ENCODE measurements at places on chromosomes 5 and 9.
A peak's percentile ranks its signal among the peaks of the same experiment; 100 is the strongest.

GRCh38 chr5:122454541-122454940 is 142.5 kb downstream of the SNCAIP start:
- no peak for DNase-seq

- DNase-seq = no peak
These were observed 53.8 kb downstream of the NR2F1 start for GRCh38 chr5:93636837-93637236.

GRCh38 chr5:124889850-124890249 is 143.4 kb upstream of the ZNF608 start:
- no peak for DNase-seq

DNA sequence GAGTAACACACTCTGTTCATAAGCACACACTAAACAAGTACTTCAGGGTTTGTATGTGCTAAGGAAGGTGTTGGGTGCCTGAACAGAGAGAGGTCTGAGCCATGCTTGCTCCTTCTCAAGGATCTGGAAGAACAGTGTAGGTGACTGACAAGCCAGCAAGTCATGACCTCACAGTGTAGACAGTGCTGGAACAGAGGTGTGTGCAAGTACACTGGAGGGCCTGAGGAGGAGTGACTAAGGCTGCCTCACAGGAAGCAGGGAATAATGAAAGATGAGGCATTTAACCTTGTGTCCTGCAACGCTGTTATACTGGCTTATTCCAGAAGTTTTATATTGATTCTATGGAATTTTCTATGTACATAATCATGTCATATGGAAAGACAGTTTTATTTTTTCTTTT is 83.9 kb downstream of the TMEM174 start:
- DNase-seq = no peak

DNA sequence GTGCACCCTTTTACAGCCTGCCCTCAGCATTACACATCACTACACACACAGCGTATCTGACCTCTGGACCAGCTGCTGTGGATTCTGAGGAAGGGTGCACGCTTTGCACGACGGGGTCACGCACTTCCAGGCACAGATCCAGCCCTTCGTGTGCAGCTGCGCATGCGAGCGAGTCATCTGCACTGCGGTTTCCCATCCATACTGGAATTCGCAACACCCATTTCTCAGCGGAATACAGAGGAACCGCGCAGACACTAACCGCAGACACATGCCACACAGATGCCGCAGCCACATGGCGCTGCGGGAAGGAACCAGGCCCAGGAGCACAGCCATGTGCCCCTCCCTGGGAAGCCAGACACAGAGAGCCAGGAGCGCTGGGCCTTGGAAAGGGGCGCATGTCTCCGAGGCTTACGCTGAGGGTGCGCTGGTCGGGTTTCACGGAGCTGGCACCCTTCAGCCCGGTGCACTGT is 43.5 kb downstream of the PNPLA7 start:
- no peak for DNase-seq

GRCh38 chr5:158068964-158069363 is 210.0 kb upstream of the CLINT1 start:
- no peak for DNase-seq

DNA sequence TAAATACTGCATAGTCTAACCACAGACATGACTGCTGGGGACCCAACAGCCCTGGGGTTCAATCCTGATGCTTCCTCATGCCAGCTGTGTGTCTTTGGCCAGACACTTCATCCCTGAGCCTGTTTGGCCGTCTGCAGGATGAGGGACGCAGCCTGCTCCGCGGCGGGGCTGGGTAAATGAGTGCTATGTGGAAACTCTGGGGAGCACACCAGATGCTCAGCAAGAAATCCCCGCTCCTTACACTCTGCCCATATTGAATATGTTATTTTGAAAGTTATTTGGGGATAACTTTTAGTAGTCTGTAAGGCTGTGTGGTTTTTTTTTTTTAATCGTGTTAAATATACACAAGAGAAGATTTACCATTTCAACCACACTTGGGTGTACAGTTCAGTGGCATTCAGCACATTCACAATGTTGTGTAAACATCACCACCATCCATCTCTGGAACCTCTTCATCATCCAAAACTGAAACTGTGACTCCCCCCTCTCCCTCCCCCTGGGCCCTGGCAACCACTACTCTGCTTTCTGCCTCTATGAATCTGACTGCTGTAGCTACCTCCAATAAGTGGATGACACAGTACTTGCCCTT is 42.7 kb downstream of the SH3PXD2B start:
- DNase-seq = no peak

DNA sequence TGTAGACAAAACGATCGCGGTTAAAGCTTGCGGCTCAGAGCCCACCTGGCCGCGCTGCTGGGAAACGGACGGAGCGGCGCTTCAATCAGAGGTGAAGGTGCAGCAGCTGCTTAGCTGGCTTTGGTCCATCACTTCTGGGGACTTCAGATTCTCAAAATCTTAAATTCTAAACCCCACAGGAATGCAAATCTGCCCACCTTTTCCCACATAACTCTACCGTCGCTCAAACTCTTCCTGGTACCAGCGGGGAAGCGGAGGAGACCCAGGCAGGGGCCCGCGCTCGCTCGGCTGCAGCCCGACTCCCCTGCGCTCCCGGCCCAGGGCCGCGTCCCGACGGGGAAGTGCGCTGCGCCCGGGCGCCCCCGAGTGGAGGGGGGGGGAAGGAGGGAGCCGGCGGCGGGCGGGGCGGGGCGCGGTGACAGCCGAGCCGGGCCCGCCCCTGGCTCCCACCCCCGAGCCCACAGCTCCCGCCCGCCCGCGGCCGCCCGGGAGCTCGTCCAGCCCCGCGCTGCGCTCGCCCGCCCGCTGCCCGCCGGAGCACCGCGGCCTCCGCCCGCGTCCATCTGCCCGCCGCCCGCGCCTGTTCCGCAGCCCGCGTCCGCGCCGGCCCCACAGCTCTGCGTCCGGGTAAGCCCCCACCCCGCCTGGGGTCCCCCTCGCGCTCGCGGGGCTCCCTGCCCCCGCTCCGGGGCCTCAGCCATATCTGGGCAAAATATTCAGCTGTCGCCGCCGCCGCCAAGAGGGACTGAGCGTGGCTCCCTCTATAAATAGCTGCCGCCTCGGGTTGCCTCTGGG is at the start of gene TMOD1:
TSS of gene TMOD1 (plus strand) at position 490 of the 795 bp plus-strand sequence. CDS start 22,523 bp downstream, outside the sequence.
- peak; percentile 39 for DNase-seq

DNA sequence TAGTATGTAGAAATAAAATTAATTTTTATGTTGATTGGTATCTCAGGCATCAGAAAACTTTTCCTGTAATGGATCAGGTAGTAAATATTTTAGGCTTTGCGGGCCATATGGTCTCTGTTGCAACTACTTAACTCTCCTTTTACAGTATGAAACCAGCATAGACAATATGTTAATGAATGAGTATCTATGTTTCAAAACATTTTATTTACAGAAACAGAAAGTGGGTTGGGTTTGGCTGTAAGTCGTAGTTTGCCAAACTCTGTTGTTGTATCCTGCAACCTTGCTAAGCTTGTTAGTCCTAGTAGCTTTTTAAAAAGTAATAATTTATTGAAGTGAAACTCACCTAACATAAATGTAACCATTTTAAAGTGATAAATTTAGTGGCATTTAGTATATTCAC is 132.1 kb downstream of the NR3C1 start:
- DNase-seq = no peak

- no peak for DNase-seq
These were observed 13.8 kb downstream of the PTGES2 start for GRCh38 chr9:128113526-128114325.
